ENCODE measurements at places on chromosomes 7 and 10.

- no peak for DNase-seq
Measured at GRCh38 chr7:98779800-98780587, 89.8 kb downstream of the TMEM130 start.

- no peak for DNase-seq
Measured at GRCh38 chr10:80670774-80671173, 133.1 kb downstream of the SH2D4B start.

- no peak for DNase-seq
Measured at GRCh38 chr10:6342096-6342685, 139.5 kb downstream of the PFKFB3 start.

DNA sequence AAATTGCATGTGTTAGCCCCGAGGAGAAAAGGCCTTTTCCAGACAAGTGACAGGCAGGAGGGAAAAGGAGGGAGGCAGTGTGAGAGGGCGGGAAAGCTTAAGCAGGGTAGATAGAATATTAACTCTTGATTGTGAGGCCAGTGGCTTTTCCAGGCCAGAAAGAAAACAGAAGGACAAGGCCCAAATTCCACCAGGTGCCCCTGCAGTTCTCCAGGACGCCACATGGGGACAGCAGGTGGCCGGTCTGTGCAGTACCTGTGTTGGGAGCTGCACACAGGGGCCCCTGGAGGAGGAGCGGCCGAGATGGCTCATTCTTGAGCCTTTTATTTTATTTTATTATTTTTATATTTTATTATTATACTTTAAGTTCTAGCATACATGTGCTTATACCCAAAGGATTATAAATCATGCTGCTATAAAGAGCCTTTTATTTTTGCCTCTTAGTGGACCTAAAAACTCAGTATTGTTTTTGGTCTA, 141.3 kb upstream of the KLF14 start:
- DNase-seq = no peak

DNA sequence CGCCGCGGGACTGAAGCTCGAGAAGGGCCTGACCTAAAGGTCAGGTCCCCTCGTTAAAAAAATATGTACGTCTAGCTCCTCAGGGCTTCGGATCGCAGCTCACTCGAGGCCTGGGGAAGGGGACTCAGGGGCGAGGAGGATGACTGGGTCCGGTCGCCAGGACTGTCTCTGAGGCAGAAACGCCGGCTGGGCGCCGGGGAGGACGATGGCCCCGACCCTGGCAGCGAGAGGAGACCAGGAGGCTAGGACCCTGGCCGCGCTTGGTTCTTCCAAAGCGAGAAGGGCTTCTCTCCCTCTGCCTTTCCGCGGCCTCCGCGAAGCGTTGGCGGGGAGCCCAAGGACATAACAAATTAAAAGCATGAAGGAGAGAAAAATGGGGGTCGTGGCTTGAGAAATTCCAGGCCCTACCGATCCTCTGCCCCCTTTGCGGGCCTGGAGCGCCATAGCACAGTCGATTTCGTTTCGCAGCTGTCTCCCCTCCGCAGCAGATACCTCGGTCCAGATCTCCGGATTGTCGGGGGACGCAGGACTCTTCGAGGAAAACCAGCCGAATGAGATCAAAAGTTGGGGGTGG, 3.1 kb downstream of the NKX2-3 start:
- no peak for DNase-seq

DNA sequence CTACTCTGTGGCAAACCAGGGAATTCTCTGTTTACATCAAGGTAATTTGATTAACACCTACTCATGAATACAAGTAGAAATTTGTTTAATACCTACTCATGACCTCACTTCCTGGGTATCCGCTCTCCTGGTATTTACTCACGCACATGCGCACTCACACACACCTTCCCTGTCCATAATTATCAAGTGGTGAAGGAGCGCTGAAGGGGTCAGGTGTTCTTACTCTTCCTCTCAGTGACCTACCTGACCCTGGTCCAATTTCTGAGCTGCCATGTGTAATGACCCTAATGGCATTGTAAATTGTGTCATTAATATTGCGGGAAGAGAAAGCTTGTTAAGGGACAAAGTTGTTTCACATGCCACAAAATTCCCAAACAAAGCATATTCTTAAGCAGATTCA, 41.3 kb upstream of the TRIL start:
- DNase-seq = no peak

GRCh38 chr7:15853832-15854470, 167.5 kb upstream of the MEOX2 start:
- no peak for DNase-seq

GRCh38 chr10:17029581-17030271, 99.9 kb downstream of the CUBN start:
- DNase-seq = no peak

DNA sequence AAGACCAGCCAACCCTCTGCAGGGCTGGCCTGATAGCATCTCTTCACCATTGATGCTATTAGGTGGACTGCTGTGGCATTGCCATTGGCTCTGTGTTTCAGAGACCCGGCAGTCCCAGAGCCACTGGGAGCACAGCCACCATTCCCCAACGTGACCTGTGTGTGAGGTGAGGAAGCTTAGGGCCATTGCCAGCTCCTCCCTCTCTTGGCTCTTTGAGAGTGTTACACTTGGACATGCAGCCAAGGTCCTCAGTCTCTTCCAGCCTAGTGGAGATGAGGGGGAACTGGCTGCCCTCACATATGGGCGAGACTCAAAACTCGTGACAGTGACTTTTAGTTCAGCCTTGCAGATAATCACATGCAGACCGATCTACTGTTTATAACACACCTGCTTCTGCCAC, 39.3 kb upstream of the HMX3 start:
- no peak for DNase-seq

GRCh38 chr7:132255898-132256297, 320.4 kb downstream of the PLXNA4 start:
- DNase-seq = no peak

DNA sequence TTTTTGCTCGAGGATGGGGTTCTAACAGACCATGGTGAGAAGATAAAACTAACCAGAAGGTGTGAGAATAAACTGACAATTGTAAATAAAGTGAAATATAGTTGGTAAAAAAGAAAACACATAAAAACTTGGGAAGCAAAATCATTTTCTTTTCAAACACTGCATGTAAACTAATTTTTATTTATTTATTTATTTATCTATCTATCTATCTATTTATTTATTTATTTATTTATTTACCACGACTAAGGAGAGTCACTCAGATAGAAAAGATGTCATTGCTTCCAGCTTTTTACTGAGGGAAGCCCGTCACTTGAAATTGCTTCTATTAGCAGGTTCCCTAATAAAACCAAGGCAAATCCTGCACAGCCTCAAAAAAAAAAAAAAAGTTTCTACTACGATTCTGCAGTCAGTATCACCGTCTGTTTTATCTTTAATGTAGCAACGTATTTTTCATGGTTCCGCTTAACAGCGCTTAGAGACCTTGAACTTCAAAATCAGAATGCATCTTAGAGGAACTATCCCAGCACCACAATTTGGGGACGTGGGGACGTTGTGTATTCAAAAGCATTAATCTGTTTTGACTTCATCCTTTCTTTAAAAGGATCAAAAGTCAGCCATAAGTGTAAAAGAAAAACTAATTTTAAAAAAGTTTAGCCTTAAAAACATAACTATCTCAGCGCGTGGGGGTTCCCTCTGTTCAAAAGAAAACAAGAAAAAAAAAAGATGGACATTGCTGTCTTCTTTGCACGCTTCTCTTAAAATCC, 33.3 kb upstream of the EBLN1 start:
- DNase-seq = peak; percentile 35

GRCh38 chr10:44369854-44370253, 15.0 kb downstream of the CXCL12 start:
- no peak for DNase-seq

DNA sequence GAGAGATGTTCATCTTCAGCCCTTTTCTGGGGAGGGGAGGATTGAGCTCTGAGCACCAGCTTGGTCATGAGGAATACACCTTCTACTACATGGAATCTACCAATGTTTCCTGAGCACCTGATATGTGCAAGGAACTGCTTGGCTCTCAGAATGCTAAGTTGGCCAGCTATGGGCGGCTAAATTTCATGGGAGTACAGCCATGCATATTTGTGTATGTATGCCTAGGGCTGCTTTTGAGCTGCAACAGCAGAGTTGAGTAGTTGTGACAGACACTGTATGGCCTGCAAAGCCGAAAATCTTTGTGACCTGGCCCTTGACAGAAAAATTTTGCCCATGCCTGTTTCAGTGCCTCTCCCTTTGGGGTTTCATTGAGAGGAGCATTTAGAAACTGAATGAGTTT, 44.9 kb downstream of the NPY start:
- DNase-seq = no peak

GRCh38 chr7:106365252-106366005, 80.6 kb upstream of the NAMPT start:
- no peak for DNase-seq

DNA sequence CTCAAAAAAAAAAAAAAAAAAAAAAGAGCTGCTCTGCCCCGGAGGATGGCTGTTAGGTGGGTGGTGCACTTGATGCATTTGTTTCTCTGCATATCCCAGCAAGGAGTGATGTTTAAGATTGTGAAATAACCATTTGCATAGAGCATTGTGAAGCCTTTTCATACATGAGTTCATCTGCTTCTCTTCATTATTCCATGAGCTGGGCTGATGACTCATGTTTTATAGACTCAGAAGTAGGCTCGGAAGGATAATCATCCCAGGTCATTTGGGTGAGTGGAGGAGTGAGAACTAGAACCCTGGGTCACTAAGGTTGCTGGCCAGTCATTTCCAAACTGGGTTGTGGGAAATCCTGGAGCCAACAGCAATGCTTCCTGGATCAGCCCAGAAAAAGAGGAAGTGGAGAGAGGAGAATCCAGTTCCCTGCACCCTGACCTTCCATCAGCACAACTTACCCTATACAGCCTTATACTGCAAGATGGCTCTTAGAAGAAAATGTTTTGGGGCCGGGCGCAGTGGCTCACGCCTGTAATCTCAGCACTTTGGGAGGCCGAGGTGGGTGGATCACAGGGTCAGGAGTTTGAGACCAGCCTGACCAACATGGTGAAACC, 45.3 kb downstream of the TACC2 start:
- no peak for DNase-seq

DNA sequence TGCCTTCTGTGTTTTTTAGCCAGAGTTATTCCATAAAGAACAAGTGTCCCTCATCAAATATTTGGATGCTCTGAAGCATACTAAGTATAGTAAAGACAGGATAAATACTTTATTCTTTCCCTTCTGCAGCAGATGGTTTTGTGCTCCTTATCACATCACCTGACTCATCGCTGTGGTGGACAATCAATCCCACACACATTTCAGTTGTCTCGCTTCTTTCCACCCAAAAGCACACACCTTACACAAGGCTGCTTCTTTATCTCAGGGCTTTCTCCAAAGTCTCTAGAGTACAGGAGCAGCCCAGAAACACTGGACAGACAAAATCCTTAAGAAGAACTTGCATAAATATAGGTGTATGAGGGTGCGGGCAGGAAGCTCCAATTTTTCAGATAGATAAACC, 43.4 kb downstream of the IGF2BP3 start:
- no peak for DNase-seq

- no peak for DNase-seq
Measured at GRCh38 chr10:32065856-32066255, 9.6 kb upstream of the KIF5B start.

DNA sequence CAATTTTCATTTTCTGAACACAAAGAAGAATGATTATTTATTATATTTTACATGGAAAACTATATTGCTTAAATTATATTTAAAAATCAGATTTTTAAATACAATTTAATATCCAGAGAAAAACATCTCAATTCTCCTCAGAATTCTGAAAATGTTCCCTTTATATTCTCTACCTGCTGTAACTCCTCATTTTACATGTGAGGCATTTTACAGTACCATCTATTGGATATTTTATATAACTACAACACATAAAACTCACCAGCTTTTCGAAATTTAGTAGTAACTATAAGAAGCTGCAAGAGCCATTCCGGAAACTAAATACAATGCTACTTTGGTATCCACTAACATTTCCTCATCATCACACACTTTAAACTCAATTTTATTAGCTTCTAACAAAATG, 264.6 kb downstream of the DGKB start:
- no peak for DNase-seq
